ENCODE measurements at places on chromosomes 12 and 14.

DNA sequence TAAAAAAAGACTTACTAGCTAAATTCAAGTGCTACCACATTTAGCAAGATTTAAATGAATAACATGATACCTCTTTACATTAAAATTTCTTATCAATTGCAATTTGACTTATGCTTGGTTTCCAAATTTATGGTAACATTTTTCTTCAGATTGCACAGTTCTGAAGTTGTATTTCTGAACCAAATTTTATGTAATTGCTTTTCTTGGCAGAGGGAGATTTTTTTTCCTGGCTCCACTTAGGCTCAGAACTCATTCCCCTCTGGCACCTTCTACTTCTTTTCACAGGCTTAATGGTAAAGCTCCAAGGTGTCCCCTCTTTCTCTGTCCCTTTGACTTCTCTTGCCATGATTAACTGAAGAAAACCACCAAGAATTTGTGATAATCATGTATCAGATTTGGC is 99.8 kb upstream of the TMTC1 start:
- no peak for DNase-seq

GRCh38 chr12:121826318-121827150 is 22.7 kb downstream of the SETD1B start:
- DNase-seq = no peak

DNA sequence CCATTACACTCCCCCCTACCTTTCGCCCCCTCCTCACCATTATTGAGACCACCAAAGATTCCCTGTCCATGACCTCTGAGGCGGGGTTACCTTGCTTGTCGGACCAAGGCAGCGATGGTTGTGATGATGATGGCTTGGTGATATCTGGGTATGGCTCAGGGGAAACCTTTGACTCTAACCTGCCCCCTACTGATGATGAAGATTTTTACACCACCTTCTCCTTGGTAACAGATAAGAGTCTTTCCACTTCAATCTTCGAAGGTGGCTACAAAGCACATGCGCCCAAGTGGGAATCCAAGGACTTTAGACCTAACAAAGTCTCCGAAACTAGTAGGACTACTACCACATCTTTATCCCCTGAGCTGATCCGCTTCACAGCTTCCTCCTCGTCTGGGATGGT is 350.2 kb downstream of the DIO2 start:
- no peak for DNase-seq

GRCh38 chr12:75341873-75342272 is 7.4 kb downstream of the GLIPR1L1 start:
- peak; percentile 50 for DNase-seq

DNA sequence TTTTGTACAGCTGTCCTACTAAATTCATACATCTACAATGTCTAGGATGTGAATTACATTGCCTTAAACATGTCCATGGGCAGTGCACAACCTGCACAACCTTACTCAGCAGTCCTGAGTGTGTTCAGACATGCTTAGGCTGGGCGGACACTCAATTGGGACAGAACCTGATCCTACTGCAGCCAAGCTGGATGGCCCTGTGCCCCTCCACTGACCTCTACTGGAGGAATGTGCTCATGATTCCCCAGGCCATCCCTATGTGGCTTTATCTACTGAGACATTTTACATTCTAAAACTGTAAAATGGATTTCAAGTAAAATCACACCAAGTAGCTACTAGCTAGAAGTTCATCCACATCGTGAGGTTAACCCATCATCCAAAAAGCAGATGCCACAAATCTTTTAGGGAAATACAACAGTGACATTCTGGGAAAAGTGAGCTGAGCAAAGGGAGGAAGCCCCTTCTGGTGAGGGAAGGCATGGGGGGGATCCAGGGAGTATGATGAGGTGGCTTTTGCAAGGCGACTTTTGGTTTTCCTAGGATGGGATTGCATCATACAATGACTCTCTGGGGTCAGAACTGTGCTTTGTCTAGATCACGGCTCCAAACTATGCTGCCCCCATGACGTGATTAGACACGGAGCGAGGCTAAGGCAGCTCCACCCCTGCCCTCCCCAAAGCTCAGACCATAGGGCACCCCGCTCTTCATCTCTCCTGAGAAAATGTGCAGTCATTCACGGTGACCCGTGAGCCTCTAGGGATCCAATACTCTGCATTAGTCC is 911.7 kb upstream of the TMEM132C start:
- no peak for DNase-seq

DNA sequence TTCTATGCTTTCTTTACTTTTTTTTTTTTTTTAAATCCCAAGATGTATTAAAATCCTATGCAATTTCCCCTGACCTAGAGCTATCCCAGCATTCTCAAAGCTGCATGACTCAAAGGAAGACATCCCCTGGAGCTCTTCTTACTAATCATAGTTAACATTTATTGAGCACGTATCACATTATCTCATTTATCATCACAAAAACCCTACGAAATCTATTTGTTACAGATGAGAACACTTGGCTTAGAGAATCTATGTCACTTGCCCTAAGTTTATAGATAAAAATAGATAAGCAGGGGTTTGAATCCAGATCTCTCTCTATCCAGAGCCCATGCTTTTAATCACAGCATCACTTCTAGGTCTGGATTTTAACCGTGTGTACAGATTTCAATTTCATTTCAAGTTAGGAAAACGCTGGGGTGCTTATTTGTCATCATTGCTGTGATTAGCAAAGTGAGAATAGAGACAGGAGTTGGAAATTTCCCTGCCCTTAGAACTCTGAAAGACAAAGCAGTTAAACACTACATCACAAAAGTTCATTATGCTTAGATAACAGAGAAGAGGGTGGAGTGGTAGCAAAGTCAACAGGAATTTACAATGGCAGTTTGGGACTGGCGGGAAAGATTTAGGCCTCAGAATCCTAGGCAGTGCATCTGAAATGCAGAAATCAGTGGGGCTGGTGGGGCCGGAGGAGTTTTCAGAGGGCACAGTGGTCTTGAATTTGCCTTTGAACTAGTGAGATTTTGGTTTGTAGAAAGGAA is 177.7 kb upstream of the FRMD6 start:
- peak; percentile 57 for DNase-seq

- no peak for DNase-seq
Measured at GRCh38 chr14:64732536-64733120, 28.4 kb downstream of the PLEKHG3 start.

DNA sequence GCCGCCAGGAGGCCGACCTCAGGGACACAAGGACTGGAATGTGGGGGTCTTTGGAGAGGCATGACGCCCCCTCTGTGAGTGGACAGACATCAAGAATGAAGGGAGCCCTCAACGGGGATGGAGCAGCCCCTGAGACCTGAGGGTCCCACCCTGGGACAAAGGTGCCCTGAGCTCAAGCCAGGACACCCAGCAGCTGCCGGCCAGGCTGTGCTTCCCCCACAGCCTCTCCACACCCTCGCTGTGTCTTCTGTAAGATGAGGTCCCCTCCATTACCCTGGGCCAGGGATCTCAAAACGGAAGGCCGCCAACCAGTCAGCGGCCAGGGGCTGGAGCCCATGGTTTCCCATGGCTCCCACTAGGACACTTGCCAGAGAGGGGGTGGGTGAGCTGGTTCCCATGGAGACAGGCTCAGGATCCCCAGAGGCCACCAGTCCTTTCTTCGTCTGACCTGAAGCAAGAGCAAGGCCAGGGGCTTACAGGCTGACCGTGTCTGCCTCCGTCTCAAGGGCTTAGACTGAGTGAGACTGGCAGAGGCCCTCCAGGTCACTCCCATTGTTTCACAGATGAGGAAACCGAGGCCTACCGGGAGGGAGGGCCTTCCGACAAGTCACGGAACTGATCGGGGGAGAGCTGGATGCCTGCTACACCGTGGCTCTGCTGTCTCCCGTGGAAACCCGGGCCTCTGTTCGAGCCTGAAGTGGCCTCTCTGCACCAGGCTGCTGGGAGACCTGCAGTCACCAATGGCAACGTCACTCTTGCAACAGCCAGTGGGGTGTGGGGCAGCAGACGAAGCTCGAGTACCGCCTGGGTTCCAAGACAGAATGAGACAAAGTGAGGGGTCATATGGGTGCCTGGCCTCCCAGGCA is 91.7 kb upstream of the DIO3 start:
- no peak for DNase-seq

GRCh38 chr14:99360774-99361595 is 89.0 kb upstream of the BCL11B start:
- no peak for DNase-seq
